Pulmonary artery endothelial cell (primary cell): ENCODE measurements at places on chromosomes 5 and 9. TPM values are rescaled to one million over a fixed set of nuclear protein-coding genes. Genes with fewer than 3 reads are reported as not detected.

C9orf50 gene
- total RNA-seq, result not detected in 2 replicates

BNC2 gene
- 12.8 and 16.8 TPM in 2 replicates for total RNA-seq

SPATA31E1 gene
- not detected in 2 replicates for total RNA-seq

PIP5KL1 gene
- 0.21 and 0.79 TPM in 2 replicates for total RNA-seq

DAB2IP gene
- total RNA-seq, result 13.7 and 17.0 TPM in 2 replicates

GLDC gene
- 16.5 and 19.4 TPM in 2 replicates for total RNA-seq

CDH10 gene
- total RNA-seq, result 0.07 TPM in 2 replicates

TMEM252 gene
- total RNA-seq, result not detected in 2 replicates

PCDHB15 gene
- 0.26 and 0.95 TPM in 2 replicates for total RNA-seq

ZNG1C gene
- total RNA-seq, result 16.0 and 20.1 TPM in 2 replicates

DNA sequence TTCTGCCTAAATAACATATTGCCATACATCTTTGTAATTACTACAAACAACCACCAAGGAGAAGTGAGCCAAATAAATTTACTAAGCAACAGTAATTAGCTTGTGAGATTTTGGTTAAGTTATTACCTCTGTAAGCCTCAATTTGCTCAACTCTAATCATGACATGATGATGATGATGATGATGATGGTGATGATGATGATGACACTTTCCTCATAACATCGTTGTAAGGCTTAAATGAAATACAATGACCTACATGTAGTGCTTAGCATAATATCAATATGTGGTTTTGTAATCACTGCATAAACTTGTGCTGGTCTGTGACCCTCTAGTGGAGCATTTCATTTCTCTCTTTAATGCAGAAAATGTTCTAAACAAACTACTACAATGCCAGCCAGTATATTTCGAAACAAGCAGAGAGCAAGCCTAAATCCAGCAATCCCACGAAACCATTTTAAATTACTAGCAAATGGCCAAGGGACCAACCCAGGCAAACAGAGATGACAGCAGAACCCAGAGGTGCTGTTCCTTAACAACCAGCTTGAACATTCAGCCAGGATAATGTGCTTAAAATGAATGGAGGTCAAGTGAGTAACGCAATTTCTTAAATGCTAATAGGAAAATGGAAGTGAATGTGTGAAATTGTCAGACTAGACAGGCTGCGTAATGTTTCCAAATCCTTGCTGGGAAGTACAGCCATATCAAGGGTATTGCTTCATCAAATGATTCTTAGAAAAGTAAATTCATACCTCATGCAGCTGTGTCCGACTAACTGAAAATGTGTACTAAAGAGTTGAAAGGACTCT, 281.9 kb upstream of the PUM3 start:
- no peak for DNase-seq

GRCh38 chr9:129610473-129611306, 10.2 kb downstream of the C9orf50 start:
- DNase-seq, result no peak

- DNase-seq, result no peak
These were observed 210.6 kb downstream of the CD180 start for GRCh38 chr5:66986009-66986408.

DNA sequence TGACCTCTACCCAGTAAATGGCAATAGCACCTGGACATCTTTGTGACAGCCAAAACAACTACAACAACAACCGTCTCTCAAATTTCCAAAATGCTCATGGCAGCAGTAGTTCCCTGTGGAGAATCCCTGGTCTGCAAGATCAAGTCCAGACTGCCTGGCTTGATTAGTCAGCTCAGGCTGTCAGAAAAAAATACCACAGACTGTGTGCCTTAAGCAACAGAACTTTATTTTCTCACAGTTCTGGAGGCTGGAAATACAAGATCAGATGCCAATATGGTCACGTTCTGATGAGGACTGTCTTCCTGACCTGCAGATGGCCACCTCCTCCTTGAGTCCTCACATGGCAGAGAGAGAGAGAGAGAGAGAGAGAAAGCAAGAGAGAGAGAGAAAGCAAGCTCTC, 52.3 kb upstream of the MOCS2 start:
- DNase-seq, result no peak

DNA sequence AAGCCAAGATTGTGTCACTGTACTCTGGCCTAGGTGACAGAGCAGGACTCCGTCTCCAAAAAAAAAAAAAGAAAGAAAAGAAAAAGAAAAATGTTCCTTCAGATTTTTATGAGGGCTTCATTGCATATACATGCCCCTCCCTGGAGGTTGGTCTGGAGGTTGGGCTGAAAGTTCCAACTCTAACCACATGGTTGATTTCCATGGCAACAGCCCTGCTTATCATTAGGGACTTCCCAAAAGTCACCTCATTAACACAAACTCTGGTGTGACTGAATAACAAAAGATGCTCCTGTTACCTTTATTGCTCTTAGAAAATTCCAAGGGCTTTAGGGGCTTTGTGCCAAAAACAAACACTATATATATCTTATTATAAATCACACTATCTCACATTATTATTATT, 113.8 kb downstream of the TMC1 start:
- DNase-seq, result no peak

DNA sequence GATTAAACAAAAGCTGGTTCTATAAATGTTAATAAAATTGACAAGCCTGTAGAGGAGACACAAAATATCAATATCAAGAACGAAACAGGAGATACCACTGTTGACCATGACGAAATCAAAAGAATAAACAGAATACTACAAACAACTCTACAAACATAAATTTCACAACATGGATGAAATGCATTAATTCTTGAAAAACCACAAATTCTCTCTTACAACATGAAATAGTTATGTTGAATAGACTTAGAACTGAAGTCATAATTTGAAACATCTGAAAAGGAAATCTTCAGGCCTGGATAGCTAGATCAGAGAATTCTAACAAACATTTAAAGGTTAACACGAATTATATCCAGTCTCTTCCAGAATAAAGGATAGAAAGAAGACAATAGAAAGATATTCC, 6.9 kb upstream of the SPATA31C1 start:
- DNase-seq, result no peak

DNA sequence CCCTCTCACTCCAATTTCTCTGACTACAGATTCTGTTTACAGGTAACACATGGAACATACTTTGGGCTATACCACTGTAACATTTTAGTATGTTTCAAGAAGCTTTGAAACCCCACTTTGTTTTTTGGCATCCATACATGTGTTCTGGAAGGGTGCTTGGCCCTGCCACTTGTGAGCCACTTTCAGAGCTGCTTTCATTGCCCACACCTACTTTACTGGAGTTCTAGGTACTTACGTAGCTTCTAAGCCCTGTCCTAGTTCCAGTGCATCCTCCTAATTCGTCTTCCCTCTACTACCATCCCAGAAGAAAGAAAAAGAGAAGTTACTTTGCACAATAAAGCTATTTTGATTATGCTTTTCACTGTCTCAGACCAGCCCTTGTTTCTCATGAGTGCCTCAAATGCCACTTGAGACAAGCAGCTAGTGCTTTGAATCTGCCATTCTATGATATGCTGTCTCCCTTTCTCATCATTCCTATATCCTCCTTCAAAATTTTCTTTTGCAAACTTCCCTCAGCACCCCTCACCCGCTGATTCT, 26.5 kb upstream of the C5orf47 start:
- no peak for DNase-seq

DNA sequence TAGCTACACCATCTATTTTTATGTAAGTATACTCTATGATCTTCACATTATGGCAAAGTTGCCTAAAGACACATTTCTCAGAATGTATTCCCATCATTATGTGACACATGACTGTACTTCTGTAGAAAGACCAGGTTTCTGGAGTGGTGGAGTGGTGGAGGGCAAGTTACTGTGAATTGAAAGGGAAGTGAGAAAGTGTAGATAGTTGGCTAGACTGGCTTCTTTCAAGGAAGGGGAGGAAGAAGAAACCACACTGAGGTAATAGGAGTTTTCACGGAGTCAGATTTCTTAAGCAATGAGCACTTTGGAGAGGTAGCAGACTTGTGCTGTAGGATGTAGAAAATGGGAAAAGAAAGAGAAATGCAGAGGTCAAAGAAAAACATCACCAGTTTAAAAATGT, 50.9 kb upstream of the EQTN start:
- DNase-seq, result no peak

GRCh38 chr5:125180231-125180829, 433.9 kb upstream of the ZNF608 start:
- no peak for DNase-seq

GRCh38 chr5:89342106-89342876, 459.3 kb upstream of the MEF2C start:
- DNase-seq, result no peak

GRCh38 chr9:137807721-137808703, 69.6 kb upstream of the CACNA1B start:
- DNase-seq, result no peak

- no peak for DNase-seq
These were observed 33.5 kb downstream of the PRKACG start for GRCh38 chr9:68980341-68980914.

DNA sequence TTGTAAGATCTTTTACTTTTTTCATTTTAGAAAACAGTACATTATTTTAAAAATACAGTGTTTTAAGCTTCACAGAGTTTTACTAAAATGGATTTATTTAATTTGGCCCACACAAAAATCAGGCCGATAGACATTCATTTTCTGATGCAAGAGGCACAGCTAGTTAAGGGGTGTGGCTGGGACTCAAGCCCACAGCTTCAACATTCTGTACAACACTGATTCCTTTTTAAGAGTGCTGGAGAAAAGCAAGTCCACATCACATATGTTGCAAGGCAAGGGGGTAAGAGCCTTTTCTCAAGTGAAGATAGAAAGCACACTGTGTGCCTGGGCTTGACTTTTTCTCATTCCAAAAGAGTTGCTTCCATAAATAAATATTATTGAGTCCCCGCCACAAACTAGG, 195.9 kb downstream of the RFK start:
- DNase-seq, result no peak

DNA sequence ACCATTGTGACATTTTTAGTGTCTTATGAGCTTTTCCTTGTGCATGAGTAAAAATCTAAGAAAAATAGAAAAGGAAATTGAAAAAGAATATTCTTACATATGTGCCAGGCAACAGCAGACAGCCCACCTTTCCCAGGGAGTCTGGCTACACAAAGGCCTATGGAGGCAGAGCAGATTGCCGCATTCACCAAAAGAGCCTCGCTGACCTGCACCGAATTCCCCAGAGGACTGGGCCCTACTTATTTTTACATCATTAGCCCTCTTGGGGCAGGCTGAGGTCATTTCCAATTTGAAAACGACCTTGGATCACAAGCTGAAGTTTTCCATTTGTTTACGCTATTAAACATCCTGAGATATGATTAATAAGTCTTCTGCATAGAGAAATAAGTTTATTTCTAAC, 66.2 kb upstream of the WDR41 start:
- DNase-seq, result no peak

- DNase-seq, result peak; percentile 82
These were observed 16.9 kb upstream of the ZNF366 start for GRCh38 chr5:72523960-72524582.

GRCh38 chr9:116459576-116459975, 227.5 kb upstream of the TRIM32 start:
- DNase-seq, result no peak

- no peak for DNase-seq
These were observed 45.0 kb upstream of the CDKN2B start for GRCh38 chr9:22054076-22054475.

DNA sequence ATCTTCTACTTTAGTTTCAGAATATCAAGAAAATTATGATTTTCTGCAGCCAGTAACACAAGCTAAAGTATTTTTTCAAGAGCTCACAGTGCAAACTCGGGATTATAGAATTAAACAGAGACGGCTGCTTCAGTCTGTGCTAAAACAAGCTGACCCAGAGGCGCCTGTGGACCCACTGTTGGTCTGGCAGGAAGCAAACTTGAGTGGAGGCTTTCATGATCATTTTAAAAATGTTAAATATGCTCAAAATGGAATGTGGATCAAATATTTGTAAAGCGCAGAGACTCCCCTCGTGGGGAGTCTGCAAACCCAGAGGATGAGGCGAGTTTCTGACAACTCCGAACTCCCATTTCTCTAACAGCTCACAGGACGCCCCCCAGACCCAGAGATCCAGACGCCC, 13.0 kb downstream of the ROR2 start:
- no peak for DNase-seq

DNA sequence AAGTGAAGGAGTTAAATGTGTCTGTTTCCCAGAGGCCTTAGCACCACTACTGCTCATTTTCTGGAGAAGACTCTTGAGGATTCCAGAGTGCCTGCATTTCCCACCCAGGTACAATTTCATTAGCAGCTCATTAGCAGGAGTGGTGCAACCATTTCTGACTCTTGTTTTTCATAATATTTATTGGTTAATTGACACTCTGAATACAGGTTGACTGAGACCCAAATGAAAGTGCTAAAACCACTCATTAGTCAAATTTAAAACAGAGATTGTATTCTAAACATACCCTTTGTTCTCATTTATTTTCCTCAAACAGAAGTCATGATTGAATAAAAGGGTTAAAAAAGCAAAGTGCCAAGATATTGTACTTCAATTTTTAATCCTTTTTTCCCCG, 134.5 kb downstream of the SIL1 start:
- DNase-seq, result no peak
